HuH-7 (cell line): ENCODE measurements at places on chromosomes 2 and 18.

DNA sequence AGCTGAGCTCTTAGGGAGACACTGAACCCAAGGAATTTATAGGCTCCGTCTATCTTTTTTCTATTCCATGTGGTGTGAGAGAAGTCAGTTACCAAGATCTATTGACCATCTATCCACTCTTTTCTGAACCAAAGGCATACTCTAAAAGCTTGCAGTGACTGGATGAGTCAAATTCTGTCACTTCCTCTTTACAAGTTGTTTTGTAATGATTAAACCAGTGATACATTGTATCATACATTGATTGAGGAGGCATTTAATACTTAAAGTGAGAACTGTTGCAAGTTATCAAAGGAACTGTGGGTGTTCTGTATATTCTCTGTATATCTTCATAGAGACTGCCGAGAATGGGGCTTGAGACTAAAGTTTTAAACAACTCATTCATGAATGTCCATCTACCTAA is 188.8 kb downstream of the CAMKMT start:
- DNase-seq: no peak

DNA sequence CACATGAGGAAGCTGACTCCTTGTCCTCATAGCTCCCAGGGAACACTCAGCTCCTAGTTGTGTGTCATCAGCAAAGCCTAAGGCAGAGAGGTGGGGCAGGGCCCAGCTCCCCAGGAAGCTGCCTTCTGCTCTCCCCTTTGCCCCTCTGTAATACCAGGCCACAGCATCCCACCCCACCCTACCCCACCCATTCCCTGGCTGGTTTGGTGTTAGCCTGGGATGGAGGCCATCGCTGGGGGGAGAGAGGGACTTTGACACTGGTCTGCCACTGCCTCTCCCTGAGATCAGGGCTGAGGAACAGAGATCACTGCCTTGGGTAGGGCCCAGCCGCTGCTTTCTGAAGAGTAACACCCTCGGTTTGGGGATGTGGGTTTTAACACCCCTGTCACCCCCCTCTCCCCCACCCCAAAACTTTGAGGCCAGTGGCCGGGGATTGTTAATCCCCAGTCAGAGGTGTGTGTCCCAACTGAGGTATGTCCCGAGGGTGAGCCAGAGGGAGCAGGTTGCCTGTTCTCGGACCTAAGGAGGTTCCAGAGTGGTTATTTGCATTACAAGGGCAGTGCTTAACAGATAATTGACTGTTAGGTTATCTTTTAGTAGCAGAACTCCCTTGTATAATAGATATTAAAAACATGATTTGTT is 41.4 kb downstream of the TET3 start:
- DNase-seq: no peak

DNA sequence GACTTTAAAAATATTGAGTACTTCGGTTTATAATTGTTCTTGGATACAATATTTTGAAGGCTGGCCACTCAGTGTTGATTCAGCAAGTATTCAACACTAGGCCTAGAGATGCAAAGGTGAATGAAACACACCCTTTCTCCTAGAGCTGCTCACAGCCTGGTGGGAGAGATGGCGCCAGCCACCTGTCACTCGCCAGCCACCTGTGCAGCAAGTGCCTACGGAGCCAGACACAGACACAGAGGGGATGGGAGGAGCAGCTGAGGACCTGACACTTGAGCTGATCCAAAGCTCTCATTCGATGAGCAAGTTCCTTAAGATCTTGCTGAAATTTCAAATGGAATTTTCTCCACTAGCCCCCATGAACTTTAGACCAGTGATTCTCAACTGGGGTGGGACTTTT is 151.1 kb upstream of the RIOK3 start:
- DNase-seq: no peak

- DNase-seq: no peak
These were observed 83.0 kb downstream of the MGAT5 start for GRCh38 chr2:134336921-134337320.

GRCh38 chr2:209277444-209277843 is 146.4 kb upstream of the MAP2 start:
- no peak for DNase-seq

GRCh38 chr2:158637357-158637756 is 157.8 kb upstream of the DAPL1 start:
- DNase-seq: no peak

DNA sequence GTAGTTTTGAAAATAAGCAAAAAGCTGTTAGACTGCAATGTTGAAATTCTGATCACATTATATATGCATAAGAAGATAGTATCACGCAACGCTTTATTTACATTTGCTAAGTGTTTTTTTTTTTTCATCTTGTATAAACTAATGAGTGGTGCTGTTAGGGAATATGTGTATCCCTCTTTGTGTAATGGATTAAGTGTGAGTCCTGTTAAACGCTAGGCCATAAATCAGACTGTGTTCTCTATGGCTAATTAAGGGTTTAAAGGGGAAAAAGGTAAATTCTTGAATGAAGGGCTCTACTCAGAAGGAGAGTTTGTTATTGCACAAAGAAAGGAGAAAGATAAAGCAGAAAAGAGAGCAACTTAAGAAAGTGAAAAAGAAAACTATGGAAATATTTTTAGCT is 4.8 kb upstream of the ASXL3 start:
- DNase-seq: no peak

GRCh38 chr2:219112651-219113338 is 47.8 kb downstream of the NHEJ1 start:
- no peak for DNase-seq
